Daoy (cell line): ENCODE measurements at places on chromosomes 5 and 9. TPM values are rescaled to one million over a fixed set of nuclear protein-coding genes. Genes with fewer than 3 reads are reported as not detected.

Gene JAKMIP2
- total RNA-seq = 0.48 and 0.63 TPM in 2 replicates

Gene HAVCR1
- total RNA-seq = not detected in 2 replicates

DNA sequence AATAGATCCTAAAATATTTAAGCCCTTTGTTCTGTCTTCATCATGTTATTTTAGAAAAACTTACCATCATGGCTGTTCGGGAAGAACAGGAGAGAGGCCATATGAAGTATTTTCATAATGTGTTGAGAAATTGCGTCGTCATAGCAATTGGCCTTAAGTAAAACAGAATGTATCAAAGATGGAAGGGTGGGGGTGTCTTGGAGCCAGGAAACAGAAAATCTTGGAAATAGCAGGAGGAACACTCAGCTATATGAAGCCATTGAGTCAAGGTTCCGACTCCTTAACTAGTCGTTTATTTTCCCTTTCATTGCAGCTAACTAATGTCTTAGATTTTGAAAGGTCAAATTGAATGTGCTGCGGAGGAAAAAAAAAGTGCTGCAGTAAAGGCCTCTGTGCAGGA lies 1.3 kb downstream of the SPTAN1 start:
- DNase-seq = peak; percentile 35

DNA sequence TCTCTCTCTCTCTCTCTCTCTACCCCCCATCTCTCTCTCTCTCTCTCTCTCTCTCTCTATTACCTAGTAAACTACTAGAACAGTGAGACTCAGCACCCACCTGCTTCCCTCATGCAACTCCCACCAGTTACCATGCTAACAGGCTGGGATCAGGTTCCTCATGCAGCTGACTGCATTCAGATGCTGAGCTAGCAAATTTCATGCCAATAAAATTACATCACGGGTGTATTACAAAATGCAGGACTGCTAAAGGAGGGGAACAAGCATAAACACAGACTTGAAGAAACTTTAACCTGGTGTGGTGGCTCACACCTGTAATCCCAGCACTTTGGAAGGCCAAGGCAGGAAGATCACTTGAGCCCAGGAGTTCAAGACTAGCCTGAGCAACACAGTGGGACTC lies 76.0 kb downstream of the CEMIP2 start:
- DNase-seq = no peak

DNA sequence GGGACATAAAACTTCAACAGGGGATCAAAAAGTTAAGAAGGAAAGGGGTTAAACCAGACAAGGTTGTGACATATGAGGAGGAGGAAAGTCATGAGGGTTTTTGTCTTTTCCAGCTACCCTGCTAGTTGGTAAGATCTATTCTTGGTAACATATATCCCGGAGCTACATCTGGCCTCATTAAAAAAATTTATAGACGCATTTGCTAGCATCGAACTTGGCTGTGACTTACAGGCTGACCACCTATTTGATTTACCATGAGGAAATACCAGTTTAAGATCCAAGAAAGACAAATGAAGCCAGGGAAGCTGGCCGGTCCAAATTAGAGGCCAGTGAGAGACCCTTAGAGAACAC lies 87.6 kb upstream of the NIPAL4 start:
- DNase-seq = no peak

DNA sequence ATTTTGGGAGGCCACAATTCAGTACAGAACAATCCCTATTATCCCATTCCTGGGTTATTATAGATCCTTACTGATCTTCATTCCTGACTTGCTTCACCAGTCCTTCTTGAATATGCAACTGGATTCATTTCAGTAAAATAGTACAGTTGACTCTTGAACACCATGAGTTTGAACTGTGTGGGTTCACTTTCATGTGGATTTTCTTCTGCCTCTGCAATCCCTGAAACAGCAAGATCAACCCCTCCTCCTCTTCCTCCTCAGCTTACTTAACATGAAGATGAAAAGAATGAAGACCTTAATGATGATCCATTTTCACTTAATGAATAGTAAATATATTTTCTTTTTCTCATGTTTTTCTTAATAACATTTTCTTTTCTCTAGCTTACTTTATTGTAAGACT lies 8.3 kb upstream of the PDE8B start:
- no peak for DNase-seq
